Mesenteric fat pad (tissue), 1 donor: ENCODE measurements at places on chromosomes 4 and X.

- no peak for DNase-seq
These were observed 13.3 kb downstream of the TFE3 start for GRCh38 chrX:49029876-49030275.

- no peak for DNase-seq
These were observed 25.3 kb downstream of the FAM47E start for GRCh38 chr4:76276813-76277212.

GRCh38 chr4:14916554-14917297 is 85.6 kb upstream of the CPEB2 start:
- no peak for DNase-seq

- DNase-seq = no peak
These were observed 11.7 kb downstream of the PITX2 start for GRCh38 chr4:110610940-110611831.
